ENCODE measurements at places on chromosomes 1 and 21. TPM values are rescaled to one million over a fixed set of nuclear protein-coding genes. Genes with fewer than 3 reads are reported as not detected.

The NEGR1 gene
- total RNA-seq: not detected

The OR2L3 gene
- not detected for total RNA-seq

The AKNAD1 gene
- total RNA-seq: not detected

The KCNQ4 gene
- total RNA-seq: 0.73 TPM

The RAVER2 gene
- total RNA-seq: 2.7 TPM

The UBXN10 gene
- total RNA-seq: 0.09 TPM

The C4BPB gene
- total RNA-seq: 8.3 TPM

The ANGPTL3 gene
- total RNA-seq: not detected

- no peak for DNase-seq
These were observed 20.7 kb downstream of the MIS18A start for GRCh38 chr21:32257962-32258785.

GRCh38 chr1:178189814-178190213 lies 95.9 kb downstream of the RASAL2 start:
- no peak for DNase-seq

DNA sequence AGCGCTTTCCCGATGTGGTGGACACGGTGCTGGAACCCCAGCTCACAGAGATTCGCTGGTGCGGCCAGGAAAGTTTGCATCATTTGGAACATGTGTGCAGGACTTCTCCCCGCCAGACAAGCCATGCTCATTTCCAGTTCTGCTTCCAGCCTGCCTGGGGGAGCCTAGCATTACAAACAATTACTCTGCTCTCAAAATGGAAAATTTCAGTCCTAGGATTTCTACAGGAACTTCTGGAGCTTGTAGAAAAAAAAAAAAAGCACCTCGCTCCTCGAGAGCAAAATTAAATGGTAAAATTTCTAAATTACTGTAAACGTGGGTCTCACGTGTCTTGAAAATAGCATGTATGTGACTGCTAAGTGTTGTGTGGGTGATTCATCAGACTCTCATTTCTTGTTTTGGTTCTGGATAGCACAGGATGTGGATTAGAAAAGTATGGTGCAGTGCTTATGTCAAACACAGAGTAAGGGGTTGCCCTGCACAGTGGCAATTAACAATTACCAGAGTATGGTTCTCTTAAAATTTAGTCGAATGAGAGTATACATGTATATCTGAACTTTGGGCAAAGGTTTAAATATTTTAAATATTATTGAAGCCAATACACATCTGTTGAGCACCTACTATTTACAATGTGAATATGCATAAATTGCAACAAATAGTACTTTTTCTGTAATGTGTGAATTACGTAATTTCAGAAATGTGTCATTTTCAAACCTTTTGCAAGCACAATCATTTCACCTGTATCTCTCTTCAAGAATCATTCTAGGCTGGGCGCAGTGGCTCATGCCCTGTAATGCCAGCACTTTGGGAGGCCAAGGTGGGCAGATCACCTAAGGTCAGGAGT lies 61.8 kb upstream of the PTGFRN start:
- DNase-seq: no peak

DNA sequence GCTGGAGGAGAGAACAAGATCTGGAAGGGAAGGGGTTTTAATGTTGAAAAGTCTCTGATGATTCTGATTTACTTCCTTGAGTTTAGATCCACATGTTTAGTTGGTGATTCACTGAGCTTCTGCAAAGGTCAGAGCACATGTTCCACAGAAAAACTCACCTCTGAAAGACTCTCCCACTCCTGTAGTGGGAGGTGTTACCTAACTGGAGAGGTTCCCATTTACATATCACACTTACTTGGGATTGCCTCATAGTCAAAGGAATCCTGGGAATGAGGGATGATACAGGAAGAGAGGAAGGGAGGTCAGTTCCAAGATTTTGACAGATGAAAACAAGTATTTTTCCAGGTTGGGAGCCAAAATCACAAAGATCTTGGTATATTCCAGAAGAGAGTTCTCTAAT lies 2.7 kb upstream of the NTNG1 start:
- DNase-seq: no peak

DNA sequence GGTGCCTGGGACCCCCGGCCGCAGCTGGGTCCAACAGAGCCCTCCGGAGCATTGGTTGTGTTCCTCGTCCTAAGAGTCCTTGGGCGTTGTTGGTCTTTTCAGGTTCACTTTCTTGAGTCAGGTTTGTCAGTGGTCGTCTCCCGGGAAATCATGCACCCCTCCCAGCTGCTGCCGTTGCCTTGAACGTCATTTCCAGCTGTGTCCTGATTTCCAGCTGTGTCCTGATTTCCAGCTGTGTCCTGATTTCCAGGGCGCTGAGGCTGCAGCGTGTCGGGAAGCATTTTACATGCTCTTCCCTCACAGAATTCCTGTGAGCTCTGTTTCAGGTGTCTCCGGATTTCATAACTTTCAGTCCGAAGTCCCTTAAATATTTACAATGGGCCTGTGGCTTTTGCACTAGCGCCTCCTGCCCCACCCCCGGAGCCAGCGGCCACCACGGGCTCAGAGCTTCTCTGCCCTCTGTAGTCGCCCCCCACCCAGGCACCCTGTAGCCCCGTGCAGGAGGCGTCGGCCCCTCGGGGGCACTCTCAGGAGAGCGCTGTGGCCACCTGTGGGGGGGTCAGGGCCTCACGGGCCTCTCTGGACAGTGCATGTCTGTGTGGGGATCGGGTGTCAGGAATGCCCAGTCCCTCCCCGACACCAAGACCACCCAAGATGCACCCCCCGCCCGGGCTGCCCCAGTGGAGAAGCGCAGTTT lies 66.7 kb downstream of the COL18A1 start:
- DNase-seq: no peak

- DNase-seq: no peak
These were observed 36.9 kb upstream of the EDEM3 start for GRCh38 chr1:184791550-184791900.

- no peak for DNase-seq
These were observed 63.9 kb downstream of the OBSCN start for GRCh38 chr1:228271701-228272251.

- no peak for DNase-seq
These were observed 39.5 kb downstream of the ATF6 start for GRCh38 chr1:161805399-161806197.

GRCh38 chr1:76035053-76035452 lies 39.5 kb upstream of the ST6GALNAC3 start:
- DNase-seq: no peak

DNA sequence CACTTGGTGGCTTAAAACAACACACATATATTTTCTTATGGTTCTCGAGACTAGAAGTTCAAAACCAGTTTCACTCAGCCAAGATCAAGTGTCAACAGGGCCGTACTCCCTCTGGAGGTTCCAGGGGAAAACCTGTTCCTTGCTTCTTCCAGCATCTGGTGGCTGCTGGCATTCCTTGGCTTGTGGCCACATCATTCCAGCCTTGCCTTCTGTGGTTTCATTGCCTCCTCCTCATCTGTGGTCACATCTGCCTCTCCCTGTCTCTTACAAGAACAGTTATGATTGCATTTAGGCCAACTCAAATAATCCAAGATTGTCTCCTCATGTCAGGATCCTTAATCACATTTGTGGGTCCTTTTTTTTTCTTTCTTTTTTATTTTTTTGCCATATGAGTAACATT lies 240.7 kb upstream of the HOOK1 start:
- no peak for DNase-seq

DNA sequence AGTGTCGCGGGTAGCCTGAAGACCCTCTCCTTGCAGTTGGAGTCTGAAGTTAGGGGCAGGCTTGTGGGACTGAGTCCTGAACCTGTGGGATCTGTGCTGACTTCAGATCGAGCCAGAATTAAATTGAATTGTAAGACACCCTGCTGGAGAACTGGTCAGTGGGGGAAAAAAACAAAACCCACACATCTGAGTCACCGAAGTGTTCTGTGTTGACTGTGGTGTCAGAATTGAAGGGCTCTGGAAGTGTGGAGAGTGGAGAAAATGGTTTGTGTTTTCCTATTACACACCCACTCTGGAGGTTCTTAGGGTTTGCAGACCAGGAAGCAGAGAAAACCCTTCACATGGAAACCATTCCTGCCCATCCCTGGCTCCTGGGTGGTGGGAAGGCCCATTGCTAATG lies 209.5 kb upstream of the GALNT2 start:
- no peak for DNase-seq

All from activated naive CD4-positive, alpha-beta T cell treated with anti-CD3 and anti-CD28 coated beads, Interleukin-2, amount 50 U/mL, for 72 hours (primary cell).